ENCODE measurements at places on chromosomes 5 and 9. TPM values are rescaled to one million over a fixed set of nuclear protein-coding genes. Genes with fewer than 3 reads are reported as not detected.

The TCF7 gene
- total RNA-seq = 1.3 TPM

DNA sequence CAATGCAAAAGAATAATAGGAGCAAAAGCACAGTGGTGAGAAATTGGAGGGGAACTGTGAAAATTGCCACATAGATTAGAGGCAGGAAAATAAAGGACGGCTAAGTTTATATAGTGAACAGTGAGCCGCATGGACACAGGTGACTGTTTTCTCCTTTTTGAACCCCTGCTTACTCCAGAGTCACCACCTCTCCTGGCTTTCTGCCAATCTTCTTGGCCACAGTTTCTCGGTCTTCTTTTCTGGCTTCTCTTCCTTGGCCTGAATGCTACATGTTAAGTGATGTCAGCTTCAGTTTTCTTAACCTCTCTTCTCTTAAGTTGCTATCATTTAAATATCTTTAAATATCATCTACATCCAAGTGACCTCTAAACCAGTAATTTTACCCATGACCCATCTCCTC lies 47.3 kb upstream of the CDKN2B start:
- no peak for DNase-seq

DNA sequence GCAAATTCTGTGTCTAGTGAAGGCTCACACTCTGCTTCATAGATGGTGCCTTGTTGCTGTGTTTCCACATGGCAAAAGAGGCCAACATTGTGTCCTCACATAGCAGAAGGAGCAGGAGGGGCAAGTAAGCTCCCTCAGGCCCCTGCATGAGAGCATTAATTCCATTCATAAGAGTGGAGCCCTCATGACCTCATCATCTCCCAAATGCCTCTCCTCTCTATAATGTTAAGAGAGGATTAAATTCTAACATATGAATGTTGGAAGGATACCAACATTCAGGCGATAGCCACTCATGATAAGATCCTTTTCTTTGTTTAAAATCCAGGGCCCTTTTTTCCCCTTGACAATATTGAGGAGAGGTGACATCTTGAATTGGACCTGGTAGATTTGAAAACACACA lies 35.2 kb upstream of the PAM start:
- DNase-seq = no peak

DNA sequence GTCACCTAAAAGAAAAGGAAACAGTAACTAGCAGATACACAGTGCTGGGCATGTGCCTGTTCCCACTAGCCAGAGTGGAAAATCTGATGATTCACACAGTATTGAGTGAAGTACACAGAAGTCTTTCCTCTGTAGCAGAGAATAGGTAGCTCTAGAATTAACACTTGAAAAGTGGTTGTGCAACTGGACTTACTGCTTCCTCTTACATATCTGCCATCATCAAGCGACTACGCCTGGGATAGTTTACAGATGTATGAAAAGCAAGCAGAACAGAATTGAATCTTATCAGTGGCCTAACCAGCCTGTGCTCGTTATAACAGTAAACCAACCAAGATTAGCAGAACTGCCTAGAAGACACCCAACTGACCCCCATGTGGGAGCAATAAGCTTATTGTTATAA lies 130.6 kb downstream of the DTWD2 start:
- no peak for DNase-seq

DNA sequence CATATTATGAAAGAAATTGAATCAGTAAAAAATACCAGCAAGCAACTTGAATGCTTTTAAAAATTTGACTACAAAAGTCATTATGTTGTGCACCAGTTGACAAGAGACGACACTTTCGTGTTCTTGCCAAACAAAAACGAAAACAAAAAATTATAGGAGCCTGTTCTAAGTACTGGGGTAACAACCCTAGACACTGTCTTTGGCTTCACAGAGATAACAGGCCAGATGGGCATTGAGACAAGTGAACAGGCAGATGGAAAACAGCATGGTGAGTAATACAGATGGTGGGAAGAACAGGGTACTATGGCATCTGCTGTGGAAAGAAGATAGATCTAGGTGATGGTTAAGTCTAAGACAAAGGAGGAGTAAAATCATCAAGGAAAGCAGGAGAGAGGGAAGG lies 99.0 kb downstream of the CDH12 start:
- DNase-seq = no peak

- no peak for DNase-seq
Observed at GRCh38 chr9:137078701-137079400, 1.5 kb downstream of the UAP1L1 start.

- no peak for DNase-seq
Observed at GRCh38 chr5:168039039-168039438, 252.4 kb upstream of the WWC1 start.

The OTULINL gene
- 0.34 TPM for total RNA-seq

DNA sequence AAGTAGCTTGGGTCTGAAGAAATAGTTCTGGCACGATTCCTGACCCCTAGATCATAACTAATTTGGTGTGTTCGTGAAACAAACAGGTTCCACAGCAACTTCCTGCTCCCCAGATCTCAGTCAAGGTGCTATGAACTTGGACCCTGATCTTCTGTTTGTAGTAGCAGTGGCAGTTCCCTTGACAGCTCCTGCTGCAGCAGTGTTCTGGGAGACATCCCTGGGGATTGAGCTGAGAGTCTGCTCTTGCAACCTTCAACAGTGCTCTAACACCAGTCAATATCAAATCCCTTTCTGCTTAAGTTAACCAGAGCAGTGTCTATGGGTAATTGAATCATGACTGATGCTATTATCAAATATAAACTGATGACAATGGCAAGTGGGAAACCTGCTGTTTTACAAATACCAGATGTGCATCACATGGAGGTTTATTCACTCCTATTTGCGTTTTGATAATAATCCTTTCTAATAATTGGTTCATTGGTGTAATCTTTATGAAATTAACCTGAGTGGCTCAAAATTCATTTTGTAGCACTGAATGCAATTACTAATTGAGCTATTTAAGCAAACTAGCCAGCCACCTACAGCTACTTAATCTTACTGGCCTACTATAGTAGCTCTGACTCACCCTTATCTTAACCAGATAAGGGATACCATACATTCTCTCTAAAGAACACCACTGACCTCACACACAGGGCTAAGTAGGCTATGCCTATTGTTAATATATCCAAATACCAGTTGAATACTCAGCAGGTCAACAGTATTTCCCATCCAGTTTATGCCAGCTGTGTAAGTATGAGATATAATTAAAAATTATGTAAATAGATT lies 21.9 kb downstream of the KDM4C start:
- peak; percentile 48 for DNase-seq

The ABHD17B gene
- total RNA-seq = 26.4 TPM

- DNase-seq = no peak
Observed at GRCh38 chr5:129027260-129027659, 62.0 kb downstream of the SLC27A6 start.

DNA sequence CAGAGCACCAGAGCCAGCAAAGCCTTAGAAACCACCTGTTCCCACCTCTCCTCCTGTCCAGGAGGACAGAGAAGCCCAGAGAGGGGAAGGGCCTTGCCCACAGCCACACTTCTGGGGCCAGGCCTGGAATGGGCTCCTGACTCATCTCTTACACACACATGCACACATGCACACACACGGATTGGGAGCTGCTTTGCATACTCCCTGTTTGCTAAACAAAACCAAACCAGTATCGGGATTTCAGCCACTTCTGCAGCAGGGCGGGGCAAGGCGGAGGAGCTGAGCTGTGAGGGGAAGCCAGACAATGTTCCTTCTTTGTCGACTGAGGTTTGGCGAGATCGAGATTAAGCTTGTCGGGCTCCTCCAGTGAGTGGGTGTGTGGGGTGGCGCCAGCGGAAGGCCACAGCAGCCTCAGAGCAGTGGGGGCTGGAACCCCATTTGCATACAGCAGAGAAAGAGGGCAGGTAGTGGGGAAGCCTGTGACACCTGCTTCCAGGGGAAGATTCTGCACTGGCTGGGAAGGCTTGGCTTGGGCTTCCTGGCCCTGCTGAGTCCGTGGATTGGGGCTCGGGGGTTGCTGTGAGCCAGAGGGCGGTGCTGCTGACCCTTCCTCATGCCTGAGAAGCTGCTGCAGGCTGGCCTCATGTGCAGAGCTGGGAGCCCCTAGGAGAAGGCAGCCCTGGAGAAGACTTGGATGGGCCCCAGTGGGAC lies 16.1 kb downstream of the GFI1B start:
- no peak for DNase-seq

GRCh38 chr5:37272511-37272910 lies 23.3 kb upstream of the CPLANE1 start:
- no peak for DNase-seq

The IL4 gene
- not detected for total RNA-seq

- no peak for DNase-seq
Observed at GRCh38 chr5:138257583-138257982, 16.8 kb downstream of the GFRA3 start.

DNA sequence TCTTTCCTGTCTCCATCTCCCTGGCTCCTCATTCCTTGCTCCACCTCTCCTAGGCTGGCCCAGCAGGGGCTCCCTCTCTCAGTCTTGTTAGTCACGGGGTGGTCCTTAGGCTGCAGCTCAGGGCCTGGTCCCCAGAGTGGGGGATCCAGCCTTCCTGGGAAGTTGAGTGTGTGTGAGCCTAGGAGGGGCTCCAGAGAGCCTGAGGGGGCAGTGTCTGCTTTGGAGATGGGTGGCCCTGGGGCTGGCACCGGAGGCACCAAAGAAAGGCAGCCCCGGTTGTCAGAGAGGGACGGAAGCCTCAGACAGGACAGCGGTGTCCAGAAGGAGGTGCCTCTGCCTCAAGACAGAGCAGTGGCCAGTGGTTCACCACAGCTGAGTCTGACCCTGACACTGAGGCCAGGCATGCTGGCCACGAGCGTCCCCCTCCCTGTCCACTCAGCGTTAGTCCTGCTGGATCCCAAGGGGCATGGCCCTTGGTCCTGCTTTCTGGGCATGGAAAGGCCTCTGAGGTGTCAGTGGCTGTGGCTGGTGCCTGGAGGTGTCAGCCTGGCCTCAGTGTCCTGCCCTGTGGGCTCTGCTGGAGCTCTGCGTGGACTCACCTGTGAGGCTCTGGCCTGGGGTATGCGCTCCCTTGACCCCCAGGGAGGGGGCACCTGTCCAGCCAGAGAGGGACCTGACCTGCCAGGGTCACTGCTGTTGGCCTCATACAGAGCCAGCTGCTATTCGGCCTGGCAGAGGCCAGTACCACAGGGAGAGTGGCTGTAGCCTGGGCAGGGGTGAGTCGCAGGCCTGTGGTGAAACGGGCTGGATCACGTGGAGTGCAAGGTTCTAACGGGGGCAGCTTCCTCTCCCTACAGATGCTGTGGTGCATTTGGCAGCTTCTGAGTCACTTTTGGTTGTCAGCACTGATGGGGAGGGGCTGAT lies 130.6 kb downstream of the CACNA1B start:
- DNase-seq = no peak

- no peak for DNase-seq
Observed at GRCh38 chr5:175282611-175283225, 161.3 kb downstream of the DRD1 start.

DNA sequence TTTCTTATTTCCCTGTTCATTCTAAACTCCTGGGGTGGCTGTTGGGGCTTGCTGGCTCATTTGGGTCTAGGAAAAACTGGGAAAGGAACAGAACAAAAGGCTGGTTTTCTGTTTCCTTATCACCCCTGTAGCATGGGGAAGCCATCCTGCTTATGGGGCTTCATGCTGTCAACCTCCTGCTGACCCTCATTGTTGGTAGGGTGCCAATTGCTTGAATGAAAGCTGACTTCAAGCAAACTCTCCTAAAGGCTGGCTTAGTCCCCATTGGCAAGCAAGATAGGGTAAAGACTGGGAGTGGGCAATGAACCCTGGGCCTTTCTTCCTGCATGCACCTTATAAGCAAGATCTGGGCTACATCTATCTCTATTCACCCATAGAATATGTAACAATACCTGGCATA lies 511.6 kb downstream of the DMAC1 start:
- no peak for DNase-seq

The SEMA5A gene
- 5.4 TPM for total RNA-seq
